Natural killer cell (primary cell): ENCODE measurements at places on chromosomes 1 and 21. TPM values are rescaled to one million over a fixed set of nuclear protein-coding genes. Genes with fewer than 3 reads are reported as not detected.

DNA sequence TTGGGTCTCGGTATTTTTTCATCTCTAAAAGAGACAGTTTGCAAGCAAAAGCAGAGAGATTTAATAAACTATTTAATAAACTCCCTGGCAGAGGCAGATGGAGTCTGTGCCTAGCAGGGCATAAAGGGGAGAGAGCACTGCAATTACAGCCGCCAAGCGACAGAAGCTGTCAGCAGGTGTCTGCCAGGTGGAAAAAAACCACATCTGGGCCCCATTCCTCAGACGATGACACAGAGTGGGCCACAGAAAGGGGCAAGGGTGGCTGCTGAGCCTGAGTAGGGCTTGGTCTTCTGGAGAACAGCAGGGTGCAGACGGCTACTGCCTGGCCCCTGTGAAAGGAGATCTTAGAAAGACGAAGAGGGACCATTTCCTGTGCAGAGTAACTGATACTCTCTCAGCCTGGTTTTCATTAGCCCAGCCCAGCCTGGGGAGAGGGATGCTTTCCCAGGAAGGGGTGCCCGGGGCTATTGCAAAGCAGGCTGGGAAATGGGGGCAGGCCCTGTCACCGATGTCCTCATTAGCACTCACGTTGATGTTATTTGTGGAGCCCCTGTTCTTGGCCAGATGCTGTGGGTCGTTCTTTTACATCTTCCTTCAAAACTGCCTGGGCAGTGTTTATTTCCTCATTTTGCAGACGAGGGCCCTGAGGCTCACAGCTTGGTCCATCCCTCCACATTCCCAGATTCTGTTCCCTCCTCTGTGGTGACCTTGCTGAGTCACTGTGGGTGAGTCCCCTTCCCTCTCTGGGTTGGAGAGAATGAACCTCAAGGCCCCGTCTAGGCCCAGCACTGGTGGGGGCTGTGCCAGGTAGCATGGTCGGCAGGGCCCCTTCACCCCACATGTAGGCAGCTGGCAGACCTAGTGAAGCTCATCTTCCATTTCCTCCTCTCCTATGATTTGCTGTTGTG lies 472.7 kb downstream of the PTPRU start:
- no peak overlapping the region for H3K4me3 ChIP-seq
- no peaks in the 10 kb centered on the region for H3K27me3 ChIP-seq
- no peaks in the 10 kb centered on the region for H3K36me3 ChIP-seq

- no peaks in the 10 kb centered on the region for H3K27me3 ChIP-seq
- no peak overlapping the region for H3K4me3 ChIP-seq
- H3K4me1 ChIP-seq = peaks cover 86% of the 10 kb centered on the region
Observed at GRCh38 chr1:203652724-203653461, 26.3 kb downstream of the ATP2B4 start.

The LRRC8B gene
- total RNA-seq = 1.7 TPM

The NEXN gene
- 1.1 TPM for total RNA-seq

The MSH4 gene
- 0.61 TPM for total RNA-seq
